Pancreas (tissue), 10 donors: ENCODE measurements at places on chromosomes 2 and 18. TPM values are rescaled to one million over a fixed set of nuclear protein-coding genes. Genes with fewer than 3 reads are reported as not detected.

Gene ICA1L
- total RNA-seq: 2.7 TPM

DNA sequence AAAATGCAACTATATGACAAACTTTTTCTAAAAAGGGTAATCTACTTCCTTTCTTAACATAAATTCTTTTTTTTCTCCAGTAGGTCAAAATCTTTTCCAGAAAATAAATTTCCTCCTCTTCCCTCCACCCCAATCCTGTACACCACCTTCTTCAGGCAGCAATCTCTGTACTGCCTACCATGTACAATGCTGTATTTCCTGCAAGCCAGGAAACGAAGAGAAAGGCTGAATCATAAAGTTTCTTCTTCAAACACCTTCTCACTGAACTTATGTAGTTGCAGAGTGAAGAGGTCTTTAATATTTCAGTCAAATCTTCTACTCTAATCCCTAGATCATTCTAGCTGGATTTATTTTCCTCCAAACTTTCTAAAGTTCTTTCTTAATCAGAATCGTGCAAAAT lies 18.2 kb upstream of the C2orf66 start:
- DNase-seq: no peak
- no peaks in the 10 kb centered on the region for H3K27me3 ChIP-seq
- no peaks in the 10 kb centered on the region for H3K4me1 ChIP-seq
- no peak overlapping the region for H3K4me3 ChIP-seq
- no peaks in the 10 kb centered on the region for H3K36me3 ChIP-seq

DNA sequence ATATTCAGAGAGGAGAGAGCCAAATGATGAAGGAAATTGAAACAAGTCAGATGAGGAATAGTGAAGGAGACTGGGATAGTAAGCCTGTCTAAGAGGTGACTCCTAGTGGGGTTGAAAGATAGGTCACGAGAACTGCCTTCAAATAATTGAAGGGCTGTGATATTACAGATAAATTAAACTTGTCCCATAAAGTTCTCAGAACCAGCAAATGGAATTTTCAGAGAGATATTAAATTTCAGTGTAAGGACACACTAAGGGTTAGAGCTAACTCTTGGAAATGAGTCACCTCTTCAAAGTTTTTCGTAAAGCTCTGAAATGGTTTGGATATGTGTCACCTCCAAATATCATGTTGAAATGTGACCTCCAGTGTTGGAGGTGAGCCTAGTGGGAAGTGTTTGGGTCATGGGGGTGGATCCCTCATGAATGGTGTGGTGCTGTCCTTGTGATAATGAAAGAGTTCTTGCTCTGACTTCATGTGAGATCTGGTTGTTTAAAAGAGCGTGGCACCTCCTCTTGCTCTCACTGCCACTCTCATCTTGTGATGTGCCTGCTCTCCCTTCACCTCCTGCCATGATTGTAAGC lies 87.3 kb downstream of the BABAM2 start:
- H3K4me1 ChIP-seq: no peaks in the 10 kb centered on the region
- H3K4me3 ChIP-seq: no peak overlapping the region
- H3K27ac ChIP-seq: no peak overlapping the region

GRCh38 chr2:12661489-12661888 lies 55.2 kb upstream of the TRIB2 start:
- H3K4me3 ChIP-seq: no peak overlapping the region
- no peak for DNase-seq
- H3K27ac ChIP-seq: no peak overlapping the region
- H3K36me3 ChIP-seq: no peaks in the 10 kb centered on the region
